ENCODE measurements at places on chromosomes 13 and 19.

- DNase-seq = no peak
Measured at GRCh38 chr13:33285420-33286124, at the start of gene STARD13. Gene STARD13 (minus strand): TSS chr13:33285755. CDS start chr13:33285638, 117 bp downstream.

DNA sequence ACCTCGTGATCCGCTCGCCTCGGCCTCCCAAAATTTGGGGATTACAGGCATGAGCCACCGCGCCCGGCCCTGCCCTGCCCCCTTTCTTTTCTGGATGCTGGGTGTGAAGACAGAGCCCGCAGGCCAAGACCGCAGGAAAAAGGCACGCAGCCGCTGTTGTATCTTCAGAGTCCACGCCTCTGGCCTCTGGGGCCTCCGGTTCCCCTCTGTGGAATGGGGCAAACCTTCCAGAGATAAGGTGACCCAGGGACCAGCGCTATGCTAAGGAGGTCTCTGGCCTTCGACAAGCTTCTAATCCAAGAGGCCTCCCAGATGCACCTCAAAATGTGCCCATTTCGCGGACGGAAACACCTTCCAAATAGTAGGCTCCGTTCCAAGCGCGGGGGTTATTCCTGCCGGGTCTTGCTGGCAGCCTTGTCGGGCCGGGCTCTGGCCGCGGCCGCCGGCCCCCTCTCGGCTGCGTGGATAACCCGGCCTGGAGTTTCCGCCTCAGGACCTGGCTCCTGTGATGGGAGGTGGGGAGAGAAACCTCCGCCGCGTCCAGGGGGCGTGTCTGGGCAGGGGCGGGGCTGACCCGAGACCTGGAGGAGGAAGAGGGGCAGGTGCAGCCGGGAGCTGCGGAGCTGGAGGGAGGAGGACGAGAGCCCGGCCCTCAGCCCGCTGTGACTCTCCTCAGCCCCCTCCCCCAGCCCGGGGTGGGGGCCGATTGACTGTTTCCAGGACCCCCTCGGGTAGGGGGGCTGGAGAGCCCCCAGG is 13.1 kb downstream of the TJP3 start:
- peak; percentile 85 for DNase-seq

DNA sequence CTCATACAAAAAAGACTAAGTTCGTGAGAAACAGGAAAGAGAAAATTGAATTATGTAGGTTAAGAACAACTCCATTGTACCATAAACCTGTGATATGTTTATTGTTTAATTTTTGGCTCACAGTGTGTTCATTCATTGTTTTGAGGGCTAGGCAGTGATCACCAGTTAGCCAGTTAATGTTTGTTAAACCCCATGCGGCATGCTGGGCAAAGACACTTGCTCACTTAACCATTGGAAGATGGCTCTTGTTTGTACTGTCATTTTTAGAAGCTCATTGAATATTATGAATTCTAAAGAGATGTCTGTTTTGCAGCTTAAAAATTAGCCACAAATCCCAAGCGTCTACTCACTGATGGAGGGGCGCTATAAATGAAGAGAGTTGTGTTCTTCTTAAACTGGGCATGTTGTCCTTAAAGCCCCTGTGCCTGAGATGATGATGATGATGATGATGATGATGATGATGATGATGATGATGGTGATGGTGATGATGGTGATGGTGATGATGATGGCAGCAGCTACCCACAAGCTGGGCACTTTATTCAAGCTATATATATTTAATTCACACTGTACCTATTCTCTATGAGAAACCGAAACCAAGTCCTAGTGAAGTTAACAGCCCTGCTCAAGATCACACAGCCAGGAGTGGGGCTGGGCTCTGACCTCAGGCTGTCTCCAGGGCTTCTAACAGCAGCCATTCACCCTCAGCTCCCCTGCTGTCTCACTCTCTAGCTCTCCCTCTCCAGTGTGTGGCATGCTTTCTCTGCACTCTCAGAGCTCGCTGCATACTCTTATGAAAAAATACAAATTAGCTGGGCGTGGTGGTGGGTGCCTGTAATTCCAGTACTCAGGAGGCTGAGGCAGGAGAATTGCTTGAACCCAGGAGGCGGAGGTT is 169.1 kb downstream of the SHISA2 start:
- DNase-seq = no peak

- no peak for DNase-seq
Measured at GRCh38 chr13:108962654-108963053, 333.2 kb downstream of the MYO16 start.

Measured in OCI-LY7 (cell line).